Bone marrow (tissue), 2 donors: ENCODE measurements at places on chromosomes 7 and 10.

DNA sequence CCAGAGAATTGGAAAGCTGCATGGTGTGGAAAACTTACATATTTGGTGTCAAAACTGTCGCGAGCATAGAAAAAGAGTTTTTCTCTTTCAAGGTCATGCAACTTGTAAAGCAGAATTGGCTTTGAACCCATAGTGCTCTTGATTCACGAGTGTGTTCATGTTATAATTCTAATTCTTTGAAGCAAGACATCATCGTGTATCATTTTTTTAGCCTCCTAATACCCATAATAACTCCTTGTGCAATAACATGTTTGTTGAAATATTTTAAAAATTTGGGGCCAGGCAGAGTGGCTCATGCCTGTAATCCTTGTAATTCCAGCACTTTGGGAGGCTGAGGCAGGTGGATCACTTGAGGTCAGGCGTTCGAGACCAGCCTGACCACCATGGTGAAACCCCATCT is 4.2 kb downstream of the CCL24 start:
- DNase-seq = no peak

- DNase-seq = no peak
These were observed 43.7 kb downstream of the ELFN1 start for GRCh38 chr7:1713502-1714484.

- DNase-seq = no peak
These were observed 66.1 kb downstream of the GNA12 start for GRCh38 chr7:2777898-2778535.

- no peak for DNase-seq
These were observed 30.6 kb downstream of the CDCA7L start for GRCh38 chr7:21915140-21915539.

- no peak for DNase-seq
These were observed 1.4 kb upstream of the TRA2A start for GRCh38 chr7:23533238-23533604.

DNA sequence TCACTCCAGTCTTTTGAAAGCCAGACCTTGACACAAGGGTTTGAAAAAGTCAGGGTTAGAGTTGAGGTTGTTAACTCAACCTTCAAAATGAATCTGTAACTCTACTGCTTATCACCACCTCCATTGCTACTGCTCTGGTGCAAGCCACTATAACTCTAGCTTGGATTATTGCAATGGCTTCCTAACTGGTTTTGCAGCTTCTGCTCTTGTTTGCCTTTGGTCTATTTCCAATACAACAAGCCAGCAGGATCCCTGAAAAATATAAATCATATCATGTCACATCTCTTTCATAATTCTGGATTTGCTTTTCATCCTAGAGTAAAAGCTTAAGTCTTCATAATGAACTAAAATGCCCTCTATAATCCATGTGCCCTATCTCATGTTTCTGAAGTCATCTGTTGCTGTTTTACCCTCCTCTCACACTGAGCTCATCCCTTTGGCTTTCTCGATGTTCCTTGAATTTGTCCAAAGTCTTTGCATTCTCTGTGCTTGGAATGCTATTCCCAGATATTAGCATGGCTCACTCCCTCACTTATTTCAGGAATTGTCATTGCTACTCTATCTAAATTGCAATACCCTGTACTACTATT is 10.9 kb downstream of the TAS2R60 start:
- no peak for DNase-seq

GRCh38 chr7:130268463-130269317 is 2.0 kb downstream of the CPA2 start:
- no peak for DNase-seq

- DNase-seq = no peak
These were observed 65.9 kb downstream of the ZNF467 start for GRCh38 chr7:149707448-149707886.

DNA sequence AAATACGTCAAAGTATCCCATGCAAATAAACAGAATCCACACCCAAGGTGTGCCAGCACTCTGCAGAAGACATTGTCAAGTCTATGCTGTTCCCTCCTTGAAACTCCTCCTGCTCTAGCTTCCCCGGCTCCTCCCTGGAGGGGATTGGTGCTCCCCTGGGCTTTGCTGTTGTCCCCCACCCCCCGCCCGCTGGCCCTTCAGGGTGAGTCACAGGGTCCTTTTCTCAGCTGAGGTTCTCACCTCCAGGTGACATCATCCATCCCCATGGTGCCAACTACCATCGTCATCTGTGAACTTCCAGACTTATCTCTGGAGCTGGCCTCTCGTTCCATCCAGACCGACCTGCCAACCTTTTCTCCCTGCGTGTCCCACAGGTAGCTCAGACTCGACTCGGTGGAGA is 77.0 kb downstream of the ITIH5 start:
- no peak for DNase-seq

- no peak for DNase-seq
These were observed 29.4 kb upstream of the ABLIM1 start for GRCh38 chr10:114687459-114687858.

- no peak for DNase-seq
These were observed 219.2 kb downstream of the C7orf25 start for GRCh38 chr7:42692621-42693020.

GRCh38 chr10:43461950-43462349 is 25.0 kb downstream of the ZNF487 start:
- DNase-seq = no peak

- no peak for DNase-seq
These were observed 71.1 kb upstream of the TFEC start for GRCh38 chr7:116101704-116102103.

GRCh38 chr10:30227481-30227880 is 121.6 kb downstream of the MTPAP start:
- no peak for DNase-seq

GRCh38 chr10:63618552-63618951 is 97.4 kb downstream of the REEP3 start:
- DNase-seq = no peak

- no peak for DNase-seq
These were observed 153.5 kb downstream of the PIP4K2A start for GRCh38 chr10:22560913-22561239.

DNA sequence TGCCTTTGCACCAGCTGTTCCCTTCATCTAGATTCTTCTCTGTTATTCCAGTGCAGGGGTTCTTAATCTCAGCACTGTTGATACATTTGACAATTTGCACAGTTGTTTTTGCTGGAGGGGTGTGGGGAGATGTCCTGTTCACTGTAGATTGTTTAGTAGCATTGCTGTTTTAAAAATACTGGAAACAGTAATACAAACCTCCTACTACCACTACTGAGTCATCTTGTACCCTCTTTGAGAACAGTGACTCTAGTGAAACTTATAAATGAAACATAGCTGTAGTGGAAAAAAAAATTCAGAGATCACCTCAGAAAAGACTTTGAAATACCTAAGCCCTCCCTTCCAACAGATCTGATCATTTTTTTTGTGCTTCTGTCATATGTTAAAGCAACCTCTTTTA is 154.8 kb upstream of the TMEM196 start:
- no peak for DNase-seq

DNA sequence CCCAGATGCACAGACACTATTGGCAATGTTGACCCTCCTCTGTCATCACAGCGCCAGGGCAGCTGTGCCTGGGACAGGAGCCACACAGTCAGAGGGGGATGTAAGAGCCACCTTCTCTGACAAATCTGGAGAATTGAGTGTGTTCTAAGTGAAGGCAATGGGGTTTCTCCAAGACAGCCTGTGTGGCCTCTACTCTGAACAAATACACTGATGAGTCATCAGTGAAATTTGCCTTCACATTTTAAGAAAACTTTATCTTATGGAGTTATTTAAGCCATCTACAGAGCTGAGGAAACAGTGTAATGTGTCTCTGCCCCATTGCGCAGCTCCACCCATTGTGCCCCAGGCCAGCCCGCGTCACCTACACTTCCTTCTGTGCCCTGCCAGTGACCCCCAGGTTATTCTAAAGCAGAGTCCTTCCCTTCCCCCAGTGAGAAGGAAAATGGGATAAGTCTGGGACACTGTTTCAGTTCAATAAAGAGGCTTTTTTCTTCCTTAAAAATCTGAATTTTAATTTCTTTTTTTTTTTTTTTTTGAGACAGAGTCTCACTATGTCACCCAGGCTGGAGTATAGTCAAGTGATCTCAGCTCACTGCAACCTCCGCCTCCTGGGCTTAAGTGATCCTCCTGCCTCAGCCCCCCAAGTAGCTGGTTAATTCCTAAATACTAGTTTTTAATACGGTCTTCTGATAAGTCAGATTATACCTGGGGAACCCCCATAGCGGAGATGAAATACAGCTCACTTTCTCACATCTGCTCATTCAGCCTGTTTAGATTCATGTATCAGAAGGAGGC is 21.8 kb downstream of the AKR1E2 start:
- DNase-seq = peak; percentile 38

- no peak for DNase-seq
These were observed 406.3 kb downstream of the GFRA1 start for GRCh38 chr10:115866691-115867090.

- no peak for DNase-seq
These were observed 121.5 kb downstream of the SRPK2 start for GRCh38 chr7:105267244-105267643.

- no peak for DNase-seq
These were observed 36.1 kb downstream of the KCNMA1 start for GRCh38 chr10:77601488-77601887.

GRCh38 chr7:24781106-24781505 is 23.8 kb upstream of the GSDME start:
- no peak for DNase-seq

DNA sequence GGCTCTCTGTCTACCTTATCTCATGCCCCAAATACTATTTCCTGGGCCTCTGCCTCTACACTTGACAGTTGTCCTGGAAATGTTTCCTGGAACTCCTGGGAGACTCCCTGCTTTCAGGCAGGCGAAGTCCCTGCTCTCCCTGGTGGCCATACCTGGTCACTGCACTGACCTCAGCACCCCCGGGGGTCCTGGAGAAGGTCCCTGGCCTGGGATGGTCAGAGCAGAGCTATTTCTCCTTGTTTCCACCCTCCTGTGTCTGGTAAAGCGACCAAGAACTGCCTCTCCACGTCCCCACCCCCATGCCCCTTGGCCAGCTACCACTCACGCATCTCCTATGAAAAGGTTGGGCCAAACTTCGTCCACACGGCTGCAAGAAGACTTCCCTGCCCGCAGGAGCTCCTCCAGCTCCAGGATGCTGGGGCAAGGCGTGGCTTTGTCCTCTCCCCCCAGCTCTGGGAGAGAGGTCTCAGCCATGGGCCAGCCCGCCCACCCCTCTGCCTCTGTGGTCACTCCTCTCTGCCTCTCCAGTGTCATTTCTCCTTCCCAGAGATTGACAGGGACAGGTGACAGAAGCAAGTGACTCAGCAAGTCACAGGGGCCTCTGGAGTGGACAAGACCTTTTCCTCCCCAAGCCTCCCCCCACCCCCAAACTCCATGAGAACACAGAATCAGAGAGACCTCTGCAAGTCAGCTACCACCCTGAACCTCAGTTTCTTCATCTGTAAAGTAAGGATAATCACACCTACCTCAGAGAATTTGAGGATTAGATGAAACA is 2.6 kb upstream of the SAMD8 start:
- DNase-seq = no peak

DNA sequence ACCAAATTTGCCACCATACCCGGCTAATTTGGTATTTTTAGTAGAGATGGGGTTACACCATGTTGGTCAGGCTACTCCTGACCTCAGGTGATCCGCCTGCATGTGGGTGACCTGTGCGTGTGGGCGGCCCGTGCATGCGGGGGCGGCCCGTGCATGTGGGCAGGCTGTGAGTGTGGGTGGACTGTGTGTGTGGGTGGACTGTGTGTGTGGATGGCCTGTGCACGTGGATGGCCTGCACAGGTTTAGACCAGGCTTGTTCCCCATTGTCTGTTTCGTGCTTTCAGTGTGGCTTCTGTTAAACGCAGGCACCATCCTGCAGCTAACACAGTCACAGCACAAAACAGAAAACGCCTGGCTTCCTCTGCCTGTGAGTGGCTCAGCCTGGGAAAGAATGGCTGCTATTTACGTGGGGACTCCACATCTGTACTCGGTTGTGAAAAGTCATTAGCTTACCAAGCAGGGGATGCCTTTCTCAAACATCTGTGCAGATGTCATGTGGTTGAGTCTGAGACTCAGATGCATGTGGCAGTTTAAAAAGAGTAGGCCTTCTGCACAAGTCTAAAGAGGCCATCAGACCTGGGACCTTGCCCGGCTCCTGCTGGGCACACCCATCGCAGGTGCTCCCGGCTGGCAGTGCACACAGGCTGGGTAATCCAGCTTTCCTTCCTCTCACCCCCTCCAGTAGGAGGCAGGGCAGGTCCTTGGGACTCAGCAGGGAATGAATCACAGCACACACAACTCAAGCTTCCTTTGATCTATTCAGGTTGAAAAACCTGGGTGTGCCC is 91.6 kb downstream of the COBL start:
- DNase-seq = no peak

DNA sequence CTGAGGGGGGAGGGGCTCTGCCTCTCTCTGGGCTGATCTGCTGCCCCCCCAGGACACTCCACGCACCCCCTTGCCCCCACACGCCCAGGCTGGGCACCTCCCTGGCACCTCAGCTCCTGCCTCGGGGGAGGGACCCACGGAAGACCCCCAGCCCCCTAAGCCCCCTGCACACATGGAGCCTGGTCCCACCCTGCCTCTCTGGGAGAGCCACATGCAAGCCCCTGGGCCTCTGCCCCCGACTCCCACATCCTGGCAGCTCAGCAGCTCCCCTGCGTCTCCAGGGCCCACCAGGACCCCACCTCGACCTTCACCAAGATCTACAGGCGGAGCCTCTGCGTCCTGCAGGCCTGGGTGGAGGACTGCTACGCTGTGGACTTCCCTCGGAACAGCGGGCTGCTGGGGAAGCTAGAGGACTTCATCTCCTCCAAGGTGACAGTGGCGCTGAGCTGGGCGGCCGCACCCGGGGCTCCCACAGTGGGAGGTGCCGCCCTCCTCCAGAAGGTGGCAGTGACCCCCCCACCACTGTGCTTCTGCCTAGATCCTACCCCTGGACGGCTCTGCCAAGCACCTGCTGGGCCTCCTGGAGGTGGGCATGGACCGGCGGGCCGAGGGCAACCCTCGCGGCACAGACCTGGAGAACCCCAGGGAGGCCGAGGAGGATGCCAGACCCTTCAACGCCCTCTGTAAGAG is 18.7 kb upstream of the UTF1 start:
- no peak for DNase-seq

- DNase-seq = no peak
These were observed 79.9 kb downstream of the ZRANB1 start for GRCh38 chr10:125021686-125022344.

DNA sequence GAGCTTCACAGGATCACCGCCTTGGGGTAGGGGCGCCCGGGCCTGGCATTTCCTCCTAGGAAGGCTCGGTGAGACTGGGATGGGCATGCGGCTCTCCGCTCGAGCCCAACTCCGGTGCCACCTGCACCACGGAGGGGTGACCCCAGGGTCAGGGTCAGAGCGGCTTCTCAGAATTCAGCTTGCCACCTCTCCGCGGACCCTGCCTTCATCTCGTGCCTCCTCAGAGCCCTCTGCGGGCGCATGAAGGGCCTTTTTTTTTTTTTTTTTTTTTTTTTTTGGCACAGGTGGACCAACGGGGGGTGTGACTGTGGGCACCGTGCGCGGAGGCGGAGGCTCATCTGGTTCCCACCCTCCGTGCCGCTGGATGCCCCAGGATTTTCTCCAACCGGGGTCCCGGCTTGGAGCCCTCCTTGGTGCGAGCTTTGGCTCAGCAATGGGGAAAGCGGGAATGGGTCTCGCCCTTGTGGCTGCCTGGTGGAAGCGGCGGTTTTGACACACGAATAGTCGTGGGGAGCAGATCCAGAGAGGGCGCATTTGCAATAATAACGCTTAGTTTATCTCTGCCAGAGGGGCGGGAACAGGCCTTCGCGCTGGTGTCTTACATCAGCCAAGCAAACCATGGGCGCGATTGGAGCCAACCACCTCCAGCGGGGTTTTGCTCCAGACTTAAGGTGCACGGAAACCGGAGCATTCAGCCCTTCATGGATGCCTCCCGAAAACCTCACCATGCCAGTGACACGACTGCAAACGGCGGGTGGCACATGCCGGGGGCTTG is 5.0 kb upstream of the TNRC18 start:
- peak; percentile 23 for DNase-seq
